ENCODE measurements at places on chromosomes 13 and 19.

DNA sequence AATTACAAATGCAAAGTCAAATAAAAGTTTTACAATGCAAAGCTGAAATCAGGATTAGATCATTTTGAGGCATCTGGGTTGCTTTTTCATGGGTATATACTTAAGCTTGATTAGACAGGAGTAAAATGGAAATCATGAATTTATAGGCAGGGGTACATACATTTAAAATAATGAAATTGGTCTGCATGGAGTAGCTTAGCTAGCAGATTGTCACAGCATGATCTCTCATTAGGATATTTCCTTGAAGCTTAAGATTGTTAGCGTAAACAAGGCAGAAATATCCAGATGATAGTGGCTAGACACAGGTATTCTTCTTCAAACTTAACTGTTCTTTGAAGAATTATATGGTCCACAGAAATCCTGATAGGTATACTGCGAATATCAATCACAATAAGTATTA is 1627.0 kb upstream of the PCDH20 start:
- DNase-seq = no peak

DNA sequence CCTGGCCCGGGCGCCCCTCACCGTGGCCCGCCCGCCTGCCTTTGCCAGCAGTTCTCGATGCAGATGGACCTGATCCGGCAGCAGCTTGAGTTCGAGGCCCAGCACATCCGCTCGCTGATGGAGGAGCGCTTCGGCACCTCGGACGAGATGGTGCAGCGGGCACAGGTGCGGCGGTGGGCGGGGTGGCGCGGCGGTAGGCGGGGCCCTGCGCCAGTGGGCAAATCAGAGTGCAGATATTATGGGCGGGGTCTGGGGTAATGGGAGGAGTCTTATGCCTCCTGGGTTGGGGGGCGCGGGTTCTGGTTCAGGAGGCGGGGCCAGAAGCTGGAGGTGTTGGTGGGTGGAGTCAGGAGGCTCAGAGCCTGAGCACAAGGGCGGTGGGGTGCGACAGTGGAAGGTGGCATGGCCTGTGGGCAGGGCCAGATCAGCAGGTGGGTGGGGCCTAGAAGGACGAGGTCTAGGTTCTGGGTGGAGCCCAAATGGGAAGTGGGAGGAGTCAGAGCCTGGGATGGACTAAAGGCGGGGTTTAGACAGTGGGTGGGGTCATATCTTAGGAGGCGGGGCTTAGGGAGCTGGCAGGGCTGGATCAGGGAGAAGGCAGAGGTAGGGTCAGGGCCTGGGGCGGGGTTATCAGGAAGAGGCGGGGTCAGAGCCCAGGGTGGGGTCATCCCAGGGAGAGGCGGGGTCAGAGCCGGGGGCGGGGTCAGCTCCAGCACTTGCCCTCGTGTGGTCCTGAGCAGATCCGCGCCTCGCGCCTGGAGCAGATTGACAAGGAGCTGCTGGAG is 5.6 kb downstream of the APC2 start:
- peak; percentile 69 for DNase-seq

GRCh38 chr13:67101730-67102467 is 128.2 kb downstream of the PCDH9 start:
- DNase-seq = no peak

DNA sequence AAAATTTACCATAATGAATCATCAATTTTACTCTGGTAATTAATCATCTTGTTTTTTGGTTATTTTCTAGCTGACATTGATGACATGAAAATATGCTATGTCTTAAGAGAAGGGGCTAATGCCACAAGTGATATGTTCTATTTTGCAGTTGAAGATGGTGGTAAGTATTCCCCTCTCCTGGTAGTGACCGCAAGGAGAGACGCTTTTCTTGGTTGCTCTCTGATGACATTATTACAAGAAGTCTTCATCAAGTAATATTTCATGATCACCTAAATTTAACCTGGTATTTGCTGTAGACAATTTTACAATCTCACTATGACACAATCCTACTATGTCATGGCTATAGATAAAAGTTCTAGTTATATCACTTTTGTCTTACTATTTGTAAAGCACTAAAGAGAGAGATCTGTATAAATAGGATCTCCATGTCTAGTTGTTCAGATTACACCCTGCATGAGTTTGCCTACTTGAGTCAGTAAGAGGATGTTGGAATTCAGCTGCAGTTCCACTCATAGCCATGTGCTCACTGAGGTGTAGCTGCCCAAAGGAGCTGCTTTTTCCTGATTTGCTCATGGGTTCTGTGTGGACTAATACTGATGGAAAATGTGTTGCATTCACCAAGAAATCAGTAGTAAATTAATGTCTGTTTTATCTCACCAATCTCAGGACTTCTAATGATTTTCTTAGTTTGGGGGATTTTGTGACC is 10.9 kb downstream of the FREM2 start:
- DNase-seq = no peak

DNA sequence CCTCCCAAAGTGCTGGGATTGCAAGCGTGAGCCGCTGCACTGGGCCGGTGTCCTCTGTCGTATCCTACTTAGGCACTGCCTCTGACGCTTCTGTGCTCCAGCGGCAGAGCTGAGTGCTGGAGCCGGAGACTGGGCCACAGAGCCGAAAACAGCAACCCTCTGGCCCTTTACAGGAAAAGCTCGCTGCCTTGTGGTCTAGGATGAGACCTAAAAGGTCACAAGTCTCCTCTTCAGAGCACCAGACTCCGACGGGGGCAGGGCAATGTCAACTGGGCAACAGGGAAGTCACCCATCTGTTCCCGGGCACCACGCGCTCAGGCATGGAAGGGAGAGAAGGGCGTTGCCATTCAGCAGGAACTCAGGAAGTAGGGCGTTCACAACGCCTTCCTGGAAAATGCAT is 91.7 kb downstream of the GADD45B start:
- DNase-seq = no peak

DNA sequence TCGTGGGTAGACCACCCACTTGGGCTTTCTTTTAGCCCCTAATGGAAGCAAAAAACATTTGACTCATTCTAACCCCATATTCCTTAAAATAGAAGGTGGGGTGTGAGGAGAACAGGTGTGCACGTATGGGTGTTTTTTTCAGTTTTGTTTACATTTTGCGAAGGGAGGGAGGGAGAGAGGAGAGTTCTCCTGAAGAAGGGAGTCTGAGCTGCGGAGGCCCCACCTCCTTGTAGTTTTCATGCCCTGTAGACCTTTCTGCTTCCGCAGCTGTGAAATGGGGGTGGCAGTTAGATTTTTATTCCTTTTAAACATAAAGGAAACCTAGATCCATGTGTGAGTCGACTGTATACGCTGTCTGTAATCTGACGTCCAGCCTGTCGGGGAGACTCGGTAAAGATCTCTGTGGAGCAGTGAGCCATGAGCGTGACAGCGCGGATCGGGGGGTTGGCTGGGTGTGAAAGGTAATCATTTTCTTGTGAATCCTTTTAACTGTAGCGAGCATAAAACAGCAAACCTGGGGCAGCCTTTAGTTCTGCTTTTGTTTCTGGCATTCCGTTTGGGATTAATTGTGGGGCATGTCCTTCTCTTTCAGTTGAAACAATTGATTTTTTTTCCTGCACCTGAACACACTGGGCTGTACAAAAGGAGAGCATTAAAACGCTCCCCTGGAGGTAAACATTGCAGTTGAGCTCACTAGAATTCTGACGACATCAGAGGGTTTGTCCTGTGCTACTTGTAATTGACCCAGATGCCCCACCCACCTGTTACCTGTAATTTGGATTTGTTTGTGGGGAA is 2.3 kb downstream of the UPF1 start:
- DNase-seq = no peak

Data from activated CD4-positive, alpha-beta T cell treated with anti-CD3 and anti-CD28 coated beads, Interleukin-2, amount 50 U/mL, for 48 hours (primary cell).